ENCODE measurements at places on chromosomes 16 and 17.
A peak's percentile ranks its signal among the peaks of the same experiment; 100 is the strongest.

DNA sequence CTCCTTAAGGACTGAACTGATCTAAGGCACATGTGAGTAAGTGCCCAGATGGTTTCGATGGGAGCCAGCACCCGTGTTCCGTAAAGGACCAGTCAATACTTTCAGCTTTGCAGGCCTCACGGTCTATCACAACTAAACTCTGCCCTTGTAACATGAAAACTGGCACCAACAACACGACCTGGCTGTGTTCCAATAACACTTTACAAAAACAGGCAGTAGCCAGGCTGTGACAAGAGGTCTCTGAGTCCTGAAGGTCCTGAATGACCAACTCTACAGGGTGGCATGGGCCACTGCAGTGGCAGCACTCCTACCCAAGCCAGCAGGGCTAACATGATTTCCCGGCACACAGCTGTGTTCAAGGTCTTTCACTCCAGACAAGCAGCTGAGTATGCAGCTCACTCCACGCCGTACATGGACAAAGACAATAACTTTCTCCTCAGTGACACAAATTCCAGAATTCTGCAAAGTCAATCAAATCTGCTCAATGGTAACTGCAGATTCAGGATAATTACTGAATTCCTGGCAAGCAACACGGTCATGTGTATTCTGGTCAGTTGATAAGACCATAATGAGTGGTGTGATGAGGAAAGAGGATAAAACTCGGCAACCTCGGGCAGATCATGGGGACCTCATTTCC lies 15.3 kb downstream of the NPLOC4 start:
- DNase-seq, result no peak

DNA sequence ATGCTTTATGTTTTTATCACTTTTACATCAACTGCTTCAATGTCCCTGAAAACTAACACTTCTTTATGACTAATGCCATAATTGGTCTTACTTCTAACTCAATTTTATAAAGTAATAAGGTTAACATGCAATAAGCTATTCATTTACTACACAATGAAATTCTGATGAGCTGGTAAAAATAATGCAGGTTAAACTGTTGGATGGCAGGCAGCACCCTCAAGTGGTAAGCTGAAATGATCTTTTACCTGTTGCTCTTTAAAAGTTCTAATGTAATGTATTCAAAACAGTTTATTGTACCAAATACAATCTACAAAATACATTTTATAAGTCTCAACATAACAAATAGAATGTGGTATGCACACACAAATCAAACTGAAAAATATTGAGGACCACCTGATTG lies 1280.3 kb downstream of the CDH8 start:
- no peak for DNase-seq

DNA sequence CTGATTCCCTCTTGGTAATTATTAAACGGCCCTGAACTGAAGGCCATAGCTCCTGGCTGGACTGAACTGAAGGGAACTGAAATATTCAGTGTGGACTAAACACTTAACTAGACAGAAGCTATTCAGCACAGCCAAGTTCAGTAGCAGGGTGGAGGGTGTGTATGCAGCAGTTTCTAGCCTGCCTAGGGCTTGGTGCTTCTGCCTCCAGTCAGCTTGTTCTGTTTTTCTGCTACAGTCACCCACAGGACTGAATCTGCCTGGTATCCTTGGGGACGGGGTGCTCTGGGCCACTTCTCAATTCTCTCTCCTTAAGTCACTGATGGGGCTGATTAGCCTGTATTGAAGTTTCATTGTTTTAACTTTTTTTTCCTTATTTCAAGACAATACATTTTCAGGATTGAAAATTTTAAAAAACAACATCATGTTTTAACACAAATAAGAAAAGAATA lies 77.1 kb downstream of the WWP2 start:
- peak; percentile 30 for DNase-seq

DNA sequence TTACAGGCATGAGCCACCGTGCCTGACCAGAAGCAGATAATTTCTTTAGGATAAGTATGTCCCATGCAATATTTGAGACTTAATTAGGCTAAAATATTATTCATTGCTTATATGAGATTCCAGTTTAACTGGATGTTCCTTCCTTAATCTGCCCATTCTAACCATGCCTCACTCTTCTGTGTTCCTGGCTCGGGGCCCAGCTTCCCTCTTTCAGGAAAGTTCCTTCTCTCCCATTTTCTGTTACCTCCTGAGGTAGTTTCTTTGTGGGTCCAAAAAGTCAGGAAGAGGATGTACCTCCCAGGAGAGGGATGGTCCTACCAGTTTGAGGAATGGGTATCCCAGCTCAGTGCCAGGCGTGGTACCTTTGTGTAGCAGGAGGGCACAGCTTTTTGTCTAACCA lies 23.3 kb downstream of the UNK start:
- no peak for DNase-seq

DNA sequence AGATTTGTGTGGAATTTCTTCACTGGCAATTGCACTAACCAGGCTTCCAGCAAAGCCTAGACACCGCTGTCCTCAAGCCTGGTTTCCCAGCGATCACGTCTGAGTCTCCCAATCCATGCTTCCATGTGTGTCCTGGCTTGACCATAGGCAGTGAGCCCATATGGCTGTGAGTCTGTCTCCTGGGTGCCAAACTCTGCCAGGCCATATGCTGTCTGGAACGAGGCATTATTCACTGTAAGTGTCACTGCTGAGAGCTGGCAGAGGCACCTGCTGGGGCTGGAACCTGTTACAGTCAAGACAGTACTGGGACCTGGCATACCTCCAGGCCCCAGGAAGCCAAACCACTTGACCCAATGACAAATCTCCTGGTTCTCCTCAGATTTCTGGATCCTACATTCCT lies 60.4 kb downstream of the HS3ST2 start:
- DNase-seq, result no peak

GRCh38 chr16:68082629-68083238 lies 2.4 kb upstream of the NFATC3 start:
- no peak for DNase-seq

GRCh38 chr17:47801906-47802305 lies 19.7 kb downstream of the OSBPL7 start:
- no peak for DNase-seq

- DNase-seq, result no peak
Measured at GRCh38 chr16:5966004-5966403, 868.4 kb upstream of the EEF2KMT start.

GRCh38 chr16:23877107-23878070 lies 41.6 kb downstream of the PRKCB start:
- DNase-seq, result no peak

DNA sequence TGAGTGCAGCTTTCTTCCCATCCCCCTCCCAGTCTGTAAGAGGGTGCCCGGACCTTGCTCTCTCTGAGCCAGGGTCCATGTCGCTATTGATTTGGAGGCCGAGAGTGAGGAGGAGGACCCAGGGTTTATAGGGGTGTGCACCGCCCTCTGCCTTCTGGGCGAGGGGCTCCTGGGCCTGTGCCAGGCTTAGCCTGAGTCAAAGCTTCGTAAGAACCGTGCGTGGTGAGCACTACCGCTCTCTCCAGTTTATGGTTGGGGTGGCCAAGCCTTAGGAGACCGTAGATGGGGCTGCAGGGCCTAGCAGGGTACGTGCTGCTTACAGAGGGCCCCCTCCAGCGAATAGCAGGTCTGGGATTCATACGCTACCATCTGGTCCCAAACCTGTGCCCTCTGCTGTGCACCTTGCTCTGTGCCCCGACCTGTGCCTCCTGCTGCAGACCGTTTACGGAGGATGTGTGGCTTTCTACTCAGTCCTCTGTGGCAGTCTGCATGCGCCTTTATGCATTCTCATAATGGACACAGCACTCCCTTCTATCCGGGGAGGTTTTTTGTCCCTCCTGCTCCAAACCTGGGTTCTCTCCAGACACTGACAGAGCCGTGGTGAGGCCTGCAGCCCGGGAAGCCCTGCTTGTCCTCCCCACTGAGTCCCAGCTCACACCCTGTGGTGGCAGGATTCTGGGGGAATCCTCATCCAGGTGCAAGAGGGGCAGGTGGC lies 54.7 kb downstream of the PGS1 start:
- no peak for DNase-seq

- DNase-seq, result no peak
Measured at GRCh38 chr17:82884970-82885353, 45.1 kb upstream of the ZNF750 start.

DNA sequence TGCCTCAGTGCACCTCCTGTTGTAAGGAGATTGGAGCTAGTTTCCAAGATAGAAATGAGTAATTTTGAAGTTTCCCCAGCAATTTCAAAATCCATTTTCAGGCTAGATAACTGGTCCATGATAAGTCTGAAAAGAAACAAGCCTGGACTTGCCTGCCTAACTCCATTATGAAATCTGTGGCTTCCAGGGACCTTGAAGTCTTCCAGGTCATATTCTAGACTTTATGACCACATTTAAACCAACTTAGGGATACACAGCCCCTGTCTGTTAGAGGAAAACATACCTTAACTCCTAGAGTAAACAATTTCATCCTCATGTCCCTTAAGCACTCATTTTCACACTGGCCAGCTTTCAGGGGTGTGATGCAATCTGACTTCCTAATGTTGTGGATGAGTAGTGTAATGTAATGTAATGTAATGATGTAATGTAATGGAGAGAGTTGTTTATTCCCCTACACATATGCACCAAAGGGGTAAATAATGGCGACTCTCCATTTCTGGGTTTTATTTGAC lies 96.7 kb upstream of the FAM20A start:
- DNase-seq, result no peak

DNA sequence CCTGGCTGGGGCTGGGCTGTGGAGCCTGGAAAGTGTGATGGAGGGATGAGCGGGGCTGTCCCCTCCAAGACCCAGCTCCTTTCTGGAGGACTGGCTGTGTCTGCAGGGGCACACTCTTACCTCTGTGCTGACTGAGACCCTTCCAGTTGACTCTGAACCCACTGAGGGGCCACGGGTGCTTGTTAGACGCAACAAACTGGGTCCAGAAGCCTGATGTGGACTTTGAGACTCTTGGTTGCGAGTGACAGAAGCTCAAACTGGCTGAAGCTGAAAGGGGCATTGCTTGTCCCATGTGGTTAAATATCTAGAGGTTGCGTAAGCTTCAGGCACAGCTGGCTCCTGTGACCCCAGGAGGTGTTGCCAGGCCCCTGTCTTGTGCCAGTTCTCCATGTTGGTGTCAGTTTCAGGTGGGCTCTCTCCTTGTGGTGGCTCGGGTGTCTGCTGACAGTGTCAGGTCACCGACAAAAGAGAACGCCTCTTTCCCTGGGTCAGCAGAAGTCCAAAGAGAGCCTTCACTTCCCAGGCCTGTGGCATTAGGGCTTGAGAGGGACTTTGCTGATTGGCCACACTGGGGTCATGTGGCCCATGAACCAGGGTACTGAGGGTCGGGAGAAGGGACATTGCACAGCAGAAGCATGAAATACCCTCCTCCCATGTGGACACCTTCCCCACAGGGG lies 16.7 kb downstream of the ADCY7 start:
- DNase-seq, result no peak

GRCh38 chr16:10485698-10486382 lies 94.6 kb downstream of the EMP2 start:
- DNase-seq, result no peak

GRCh38 chr16:64196444-64196843 lies 925.4 kb downstream of the CDH11 start:
- no peak for DNase-seq

Data from anterior cingulate cortex (tissue), 58 donors.